ENCODE measurements at places on chromosomes 2 and 18. TPM values are rescaled to one million over a fixed set of nuclear protein-coding genes. Genes with fewer than 3 reads are reported as not detected.

DNA sequence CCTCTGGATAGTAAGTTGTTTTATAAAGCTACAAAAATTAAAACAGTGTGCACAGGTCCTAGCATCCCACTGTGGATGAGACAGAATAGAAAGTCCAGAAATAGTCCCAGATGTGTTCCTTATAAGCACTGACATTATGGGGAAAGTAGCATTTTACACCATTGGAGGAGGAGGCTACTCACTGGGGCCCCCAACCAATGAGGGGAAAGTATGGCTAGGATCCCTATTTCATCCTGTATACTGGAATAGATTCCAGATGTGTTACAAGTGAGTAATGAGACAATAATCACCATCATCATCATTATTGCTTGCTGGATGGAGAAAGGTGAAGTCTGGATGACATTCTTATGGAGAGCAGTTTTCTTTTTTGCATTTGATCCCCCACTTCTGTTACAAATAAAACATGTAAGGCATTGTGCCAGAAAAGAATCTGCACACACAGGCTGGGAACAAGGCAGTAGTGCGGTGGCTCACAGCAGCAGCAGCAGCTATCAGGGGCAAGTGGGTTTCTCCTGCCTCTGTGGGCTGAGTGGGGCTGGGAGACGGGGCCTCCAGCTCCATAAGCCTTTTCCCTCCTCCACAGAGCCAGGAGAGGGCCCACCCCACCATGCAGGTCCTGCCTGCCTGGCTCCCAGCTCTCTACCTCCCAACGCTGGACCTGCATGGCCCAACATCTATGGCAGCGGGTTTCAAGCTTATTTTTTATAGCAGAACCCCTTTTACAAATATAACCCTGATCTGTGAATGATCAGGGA is 5.0 kb downstream of the ARID5A start:
- no peak for DNase-seq

- no peak for DNase-seq
Observed at GRCh38 chr2:144629935-144630334, 110.0 kb upstream of the ZEB2 start.

- peak; percentile 68 for DNase-seq
Observed at GRCh38 chr2:127076924-127077323, 30.0 kb downstream of the BIN1 start.

GRCh38 chr2:71282493-71282892 is 49.1 kb upstream of the ZNF638 start:
- peak; percentile 26 for DNase-seq

DNA sequence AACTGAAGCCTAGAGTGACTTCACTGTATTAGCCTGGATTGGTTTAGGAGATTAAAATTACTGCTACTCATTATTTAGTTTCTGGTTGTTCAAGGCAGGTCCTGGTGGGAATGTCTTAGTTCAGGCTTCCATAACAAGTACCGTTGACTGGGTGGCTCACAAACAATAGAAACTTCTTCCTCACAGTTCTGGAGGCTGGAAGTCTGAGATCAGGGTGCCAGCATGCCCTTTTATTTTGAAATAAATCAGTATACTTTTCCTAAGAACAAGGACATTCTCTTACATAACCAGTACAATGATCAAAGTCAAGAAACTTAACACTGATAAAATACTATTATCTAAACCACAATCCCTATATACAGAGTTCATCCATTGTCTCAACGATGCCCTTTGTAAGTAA is 4.0 kb upstream of the DAW1 start:
- no peak for DNase-seq

- peak; percentile 88 for DNase-seq
Observed at GRCh38 chr2:233210843-233211547, 40.5 kb upstream of the ATG16L1 start.

- DNase-seq, result no peak
Observed at GRCh38 chr18:45852631-45853030, 27.2 kb downstream of the SIGLEC15 start.

DNA sequence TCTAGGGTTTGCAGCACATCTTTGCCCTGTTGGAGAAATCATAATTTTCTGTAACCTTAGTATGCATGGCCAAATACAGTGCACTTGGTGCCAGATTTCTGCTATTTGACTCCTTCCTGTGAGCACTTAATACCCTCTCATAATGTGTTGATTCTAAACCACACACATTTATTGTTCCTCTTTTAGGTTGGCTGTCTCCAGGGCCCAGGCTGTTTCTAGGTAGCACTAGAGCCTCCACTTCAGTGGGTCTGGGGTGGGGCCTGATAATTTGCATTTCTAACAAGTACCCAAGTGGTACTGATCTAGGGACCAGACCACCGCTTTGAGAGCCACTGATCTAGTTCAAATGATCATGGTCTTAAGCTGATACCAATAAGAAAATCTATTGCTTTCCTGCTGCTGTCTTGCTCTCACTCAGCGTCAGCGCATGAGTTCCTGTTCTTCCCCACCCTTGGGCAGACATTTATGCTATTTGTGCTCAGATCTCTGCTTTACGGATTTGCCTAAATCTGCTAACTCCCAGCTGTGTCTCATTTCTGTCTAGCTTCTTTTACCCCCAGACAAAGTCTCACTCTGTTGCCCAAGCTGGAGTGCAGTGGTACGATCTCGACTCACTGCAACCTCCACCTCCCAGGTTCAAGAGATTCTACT is 7.4 kb downstream of the PTRHD1 start:
- no peak for DNase-seq

DNA sequence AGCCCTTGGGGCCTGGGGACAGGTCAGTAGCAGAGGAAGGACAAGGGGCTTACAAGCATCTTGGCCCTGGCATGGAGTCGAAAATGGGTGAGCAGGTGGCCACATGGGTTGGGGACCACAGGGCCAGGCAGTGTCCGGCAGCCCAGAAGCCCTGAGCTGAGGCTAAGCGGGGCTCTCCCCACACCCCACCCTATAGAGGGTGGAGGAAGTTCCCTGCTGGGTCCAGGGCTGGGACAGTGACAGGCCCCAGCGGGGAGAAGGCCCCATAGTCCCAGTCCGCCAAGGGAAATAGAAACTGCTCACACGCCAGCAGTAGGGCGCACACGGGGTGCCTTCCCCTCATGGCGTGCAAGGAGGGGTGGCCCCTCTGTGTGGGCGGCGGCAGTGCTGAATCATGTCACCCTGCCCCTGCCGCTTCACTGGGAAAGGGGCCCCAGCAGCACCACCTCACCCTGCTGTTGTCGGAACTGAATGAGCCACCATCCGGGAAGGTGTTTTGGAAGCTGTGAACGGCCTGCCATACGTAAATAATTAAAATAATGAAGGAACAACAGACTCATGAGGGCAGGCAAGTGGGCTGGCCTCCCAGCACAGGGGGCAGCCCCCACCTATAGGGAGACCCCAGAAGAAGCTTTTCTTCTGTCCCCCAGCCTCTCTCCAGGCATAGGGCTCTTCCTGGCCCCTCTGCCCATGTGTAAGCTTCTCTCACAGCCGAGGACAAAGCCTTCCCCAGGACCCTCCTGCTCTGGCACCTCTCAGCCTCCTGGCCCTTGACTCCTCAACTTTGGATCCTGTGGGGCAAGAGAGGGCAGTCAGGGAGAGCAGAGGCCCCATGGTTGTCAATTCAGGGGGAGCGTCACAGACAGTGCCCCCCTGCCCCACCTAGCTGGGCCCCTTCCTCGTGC is 12.7 kb upstream of the DUSP2 start:
- no peak for DNase-seq

- no peak for DNase-seq
Observed at GRCh38 chr2:219946529-219946928, 319.1 kb downstream of the SLC4A3 start.

DNA sequence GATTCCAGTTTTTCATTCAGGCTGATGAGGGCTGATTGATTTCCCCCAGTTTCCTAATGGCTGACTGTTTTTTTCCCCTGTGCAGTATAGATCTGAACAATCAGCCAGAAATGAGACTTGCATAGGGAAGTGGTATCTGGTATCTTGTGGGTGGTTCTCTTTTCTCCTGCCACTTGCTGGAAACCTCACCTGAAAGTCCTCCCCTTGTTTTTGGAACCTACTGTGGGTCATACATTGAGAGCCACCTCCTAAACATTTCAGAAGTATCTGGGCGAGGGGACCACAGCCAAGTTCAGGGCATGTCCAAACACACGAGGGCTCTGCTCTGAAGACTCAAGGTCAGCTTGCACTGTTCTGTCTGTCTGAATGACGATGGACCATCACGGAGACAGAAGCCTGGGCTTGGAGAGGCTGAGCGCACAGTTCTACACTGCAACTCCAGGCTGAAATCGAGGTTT is 19.3 kb downstream of the ALPK2 start:
- no peak for DNase-seq

DNA sequence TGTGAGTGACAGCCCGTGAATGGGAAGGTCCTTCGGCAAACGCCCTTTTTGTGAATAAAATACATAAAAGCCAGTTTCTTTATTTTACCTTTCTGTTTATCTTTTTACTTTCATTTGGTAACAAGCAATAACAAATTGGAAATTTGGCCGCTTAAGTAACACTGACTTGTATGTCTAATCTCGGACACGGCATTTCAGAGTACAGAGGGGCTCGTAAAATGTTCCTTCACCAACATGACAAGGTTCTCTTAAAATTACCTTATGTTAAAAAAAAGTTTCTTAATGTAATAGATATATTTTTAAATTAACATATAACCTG is 558 bp upstream of the NEMP2 start:
- DNase-seq, result no peak

DNA sequence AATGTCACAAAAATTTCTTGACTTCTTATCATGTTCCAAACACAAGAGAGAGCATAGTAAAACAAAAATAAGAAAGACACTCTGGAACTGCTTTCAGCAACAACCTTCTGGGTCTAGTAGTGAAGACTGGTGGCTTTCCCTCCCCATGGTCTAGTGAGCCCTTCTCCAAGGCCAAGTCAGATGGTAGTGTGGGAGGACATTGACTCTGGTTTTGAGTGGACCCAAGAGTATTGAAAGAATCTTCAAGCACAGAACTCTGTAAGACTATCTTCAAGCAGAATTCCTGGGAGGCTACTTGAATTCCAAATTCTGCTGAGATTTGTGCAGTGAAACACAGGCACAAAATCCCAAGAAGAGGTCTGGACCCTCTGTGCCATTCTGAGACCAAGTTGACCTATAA is 21.1 kb downstream of the ANTXR1 start:
- no peak for DNase-seq

GRCh38 chr18:48938827-48939204 is 11.9 kb downstream of the SMAD7 start:
- no peak for DNase-seq

MPPE1 gene
- 76.0 TPM for total RNA-seq

C18orf63 gene
- total RNA-seq, result not detected

PCARE gene
- 0.32 TPM for total RNA-seq

CDH2 gene
- 21.2 TPM for total RNA-seq

CAPN14 gene
- 0.05 TPM for total RNA-seq

FN1 gene
- total RNA-seq, result 1,808 TPM

SERPINB4 gene
- total RNA-seq, result not detected

Data from myocyte (in vitro differentiated cells).